ENCODE measurements at places on chromosomes 4 and X.

DNA sequence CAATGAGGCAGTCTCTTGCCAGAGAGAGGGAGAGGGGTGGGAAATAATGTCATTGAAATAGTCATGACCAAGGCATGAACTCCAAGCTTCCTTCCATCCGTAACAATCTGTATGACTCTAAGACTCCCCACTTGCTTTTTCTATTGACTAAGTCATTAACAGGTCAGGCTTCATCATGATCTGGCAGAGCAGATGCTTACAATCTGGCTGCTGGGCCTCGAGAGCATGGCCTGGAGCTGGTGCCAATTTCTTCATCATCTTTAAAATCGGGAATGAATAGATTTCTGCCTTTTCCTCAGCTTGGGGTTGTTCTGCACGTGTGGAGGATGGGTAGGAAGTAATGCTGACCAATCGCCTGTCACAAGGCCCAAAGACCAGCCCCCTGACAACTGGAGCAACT lies 280.6 kb upstream of the CLNK start:
- DNase-seq: no peak

- no peak for DNase-seq
Measured at GRCh38 chr4:83771113-83771705, 235.3 kb downstream of the GPAT3 start.

DNA sequence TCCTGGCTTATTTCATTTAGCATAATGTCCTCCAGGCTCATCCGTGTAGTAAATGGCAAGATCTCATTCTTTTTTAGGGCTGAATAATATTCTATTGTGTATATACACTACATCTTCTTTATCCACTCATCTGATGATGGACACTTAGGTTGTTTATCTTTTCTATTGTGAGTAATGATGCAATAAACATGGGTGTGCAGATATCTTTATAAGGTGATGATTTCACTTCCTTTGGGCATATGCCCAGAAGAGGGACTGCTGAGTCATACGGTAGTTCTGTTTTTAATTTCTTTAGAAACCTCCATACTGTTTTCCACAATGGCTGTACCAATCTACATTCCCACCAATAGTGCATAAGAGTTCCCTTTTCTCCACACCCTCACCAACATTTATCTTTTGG lies 317.6 kb upstream of the CNKSR2 start:
- no peak for DNase-seq

- no peak for DNase-seq
Measured at GRCh38 chr4:126733301-126733700, 899.5 kb upstream of the INTU start.

GRCh38 chr4:22174640-22175039 lies 226.1 kb upstream of the KCNIP4 start:
- DNase-seq: no peak

DNA sequence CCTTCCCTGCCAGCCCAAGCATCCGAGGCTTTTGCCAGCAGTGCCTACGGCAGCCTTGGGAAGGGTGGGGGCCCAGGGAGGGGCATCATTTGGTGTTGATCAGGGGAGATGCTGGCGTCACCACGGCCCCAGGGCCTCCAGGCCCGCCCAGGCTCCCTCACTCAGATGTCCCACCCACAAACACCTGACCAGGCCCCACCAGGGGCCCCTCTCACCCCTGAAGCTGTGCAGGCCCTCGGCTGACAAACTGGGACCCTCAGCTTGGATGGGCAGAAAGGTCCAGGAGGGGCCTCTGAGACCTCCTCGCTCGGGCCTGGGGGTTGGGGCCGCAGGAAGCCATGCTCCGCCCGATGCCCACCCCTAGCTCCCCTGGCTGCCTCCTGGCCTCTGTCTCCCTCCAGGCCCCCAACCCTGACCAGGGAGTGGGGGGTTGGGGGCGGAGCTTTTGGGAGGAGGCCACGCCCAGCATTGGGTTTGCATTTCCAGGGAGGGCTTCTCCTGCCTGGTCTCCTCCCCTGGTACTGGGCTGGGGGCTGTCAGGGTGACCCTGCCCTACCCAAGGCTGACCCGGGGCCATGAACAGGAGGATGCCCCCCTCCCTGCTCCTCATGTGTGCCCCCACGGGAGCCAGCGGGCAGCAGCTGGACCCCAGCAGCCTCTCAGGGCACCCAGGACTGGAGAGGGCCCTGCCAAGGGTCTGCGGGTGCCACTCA lies 33.4 kb upstream of the SPON2 start:
- DNase-seq: no peak

DNA sequence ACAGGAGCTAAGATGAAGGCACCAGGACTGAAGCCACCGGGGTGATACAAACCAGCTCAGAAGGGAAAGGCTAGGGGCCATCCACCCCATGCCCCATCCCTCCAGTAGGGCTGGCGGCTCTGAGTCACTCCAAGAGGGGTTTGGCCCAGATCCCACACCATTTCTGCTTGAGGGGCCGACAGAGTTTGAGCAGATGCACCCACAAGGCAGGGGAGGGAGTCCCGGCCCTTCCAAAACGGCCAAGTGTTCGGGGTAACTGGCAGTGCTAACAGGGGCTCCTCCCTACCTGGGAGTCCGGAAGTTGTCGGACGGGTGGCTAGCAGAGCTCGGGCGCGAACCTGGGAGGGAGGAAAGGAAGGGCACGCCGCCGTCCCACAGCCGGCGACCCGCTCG lies 412 bp downstream of the SLC10A3 start:
- DNase-seq: peak; percentile 14

- no peak for DNase-seq
Measured at GRCh38 chrX:15492469-15492868, 664 bp downstream of the PIR start.

- no peak for DNase-seq
Measured at GRCh38 chrX:83185010-83185409, 323.1 kb upstream of the POU3F4 start.

- DNase-seq: no peak
Measured at GRCh38 chrX:154511761-154512160, 4.3 kb downstream of the FAM3A start.

- no peak for DNase-seq
Measured at GRCh38 chrX:13658602-13659001, 5.7 kb downstream of the TCEANC start.

DNA sequence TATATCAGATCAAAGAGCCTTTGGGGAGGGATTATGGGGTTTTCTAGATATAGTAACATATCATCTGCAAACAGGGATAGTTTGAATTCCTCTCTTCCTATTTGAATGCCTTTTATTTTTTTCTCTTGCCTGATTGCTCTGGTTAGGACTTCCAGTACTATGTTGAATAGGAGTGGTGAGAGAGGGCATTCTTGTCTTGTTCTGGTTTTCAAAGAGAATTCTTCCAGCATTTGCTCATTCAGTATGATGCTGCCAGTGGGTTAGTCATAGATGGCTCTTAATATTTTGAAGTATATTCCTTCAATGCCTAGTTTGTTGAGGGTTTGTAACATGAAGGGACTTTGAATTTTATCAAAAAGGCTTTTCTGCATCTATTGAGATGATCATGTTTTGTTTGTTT lies 25.6 kb upstream of the ABCB7 start:
- DNase-seq: no peak

GRCh38 chr4:101102114-101102742 lies 245.1 kb downstream of the PPP3CA start:
- DNase-seq: no peak

- DNase-seq: no peak
Measured at GRCh38 chr4:126344472-126344871, 1029.7 kb downstream of the FAT4 start.

- no peak for DNase-seq
Measured at GRCh38 chr4:17027495-17027894, 129.1 kb upstream of the LDB2 start.

Measured in CD4-positive, alpha-beta T cell treated with Interferon gamma for 1 hour (primary cell).